Panc1 (cell line): ENCODE measurements at places on chromosomes 4 and X. TPM values are rescaled to one million over a fixed set of nuclear protein-coding genes. Genes with fewer than 3 reads are reported as not detected.

Gene GABRB1
- not detected for total RNA-seq

Gene BTK
- not detected for total RNA-seq

Gene CXCR3
- not detected for total RNA-seq

Gene SSX2B
- not detected for total RNA-seq

Gene SPINK2
- not detected for total RNA-seq

Gene HS6ST2
- total RNA-seq: 0.26 TPM
